ENCODE measurements at places on chromosomes 16 and 17.
A peak's percentile ranks its signal among the peaks of the same experiment; 100 is the strongest.

GRCh38 chr16:73616166-73616753 lies 568.3 kb upstream of the ZFHX3 start:
- peak; percentile 11 for DNase-seq

DNA sequence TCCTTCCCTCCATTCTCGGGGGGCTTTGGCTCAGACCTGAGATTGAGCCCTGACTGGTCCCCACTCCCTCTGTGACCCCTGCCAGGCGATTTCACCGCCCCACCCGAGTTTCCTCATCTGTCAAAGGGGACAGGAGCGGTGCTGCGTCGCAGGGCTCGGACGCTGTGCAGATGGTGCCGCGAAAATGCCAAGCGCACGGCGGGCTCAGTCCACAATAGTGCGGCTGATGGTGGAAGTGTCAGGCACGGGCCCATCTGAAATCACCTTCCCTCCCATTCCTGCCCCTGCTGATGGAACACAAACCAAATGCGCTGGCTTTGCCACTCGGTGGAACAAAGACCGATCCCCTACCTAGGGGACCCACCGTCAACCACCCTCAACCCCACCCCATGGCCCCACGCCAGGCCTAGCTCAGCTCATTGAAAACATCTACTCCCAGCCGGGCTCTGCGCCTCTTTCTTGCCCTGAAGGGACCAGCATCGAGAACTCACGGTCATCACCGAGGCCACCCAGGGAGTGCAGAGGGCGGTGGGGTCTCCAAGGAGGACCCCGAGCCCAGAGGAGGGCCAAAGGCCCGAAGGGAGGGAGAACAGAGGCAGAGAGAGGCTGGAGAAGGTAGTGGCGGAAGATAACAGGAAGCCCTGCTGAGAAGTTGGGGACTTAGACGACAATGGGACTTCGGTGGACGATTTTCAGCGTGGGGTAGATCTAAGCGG lies 1.4 kb downstream of the CARHSP1 start:
- DNase-seq = no peak

DNA sequence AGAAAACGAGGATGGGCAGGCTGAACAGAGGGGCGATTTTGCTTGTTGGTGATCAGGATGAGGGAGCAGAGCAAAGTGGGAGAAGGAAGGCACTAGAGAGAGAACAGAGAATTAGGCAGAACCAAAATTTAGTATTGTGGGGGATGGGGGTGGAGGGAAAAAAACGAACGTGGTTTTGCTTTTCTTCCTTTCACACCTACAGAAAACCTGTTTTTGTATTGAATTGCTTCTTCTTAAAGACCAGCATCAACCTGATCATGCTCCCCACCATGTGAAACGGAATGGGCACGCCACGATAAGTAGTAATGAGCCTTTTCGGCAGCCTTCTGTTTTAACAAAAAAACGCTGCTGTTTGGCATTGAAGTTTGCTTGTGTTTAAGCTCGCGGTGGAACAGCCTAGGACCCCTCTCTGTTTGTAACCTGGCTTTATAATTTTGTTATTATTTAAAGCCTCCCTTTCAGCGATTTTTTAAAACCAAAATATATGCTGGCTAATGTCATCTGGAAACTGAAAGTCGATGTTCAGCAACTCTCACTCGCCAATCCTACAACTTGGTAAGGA lies 36.8 kb downstream of the ERCC4 start:
- DNase-seq = no peak

GRCh38 chr16:73096510-73096909 lies 48.6 kb upstream of the ZFHX3 start:
- no peak for DNase-seq

Data from epithelial cell of esophagus (primary cell).